ENCODE measurements at places on chromosomes 6 and 20.
A peak's percentile ranks its signal among the peaks of the same experiment; 100 is the strongest.

- peak; percentile 73 for DNase-seq
These were observed 15.4 kb upstream of the TRIB3 start for GRCh38 chr20:364905-365794.

DNA sequence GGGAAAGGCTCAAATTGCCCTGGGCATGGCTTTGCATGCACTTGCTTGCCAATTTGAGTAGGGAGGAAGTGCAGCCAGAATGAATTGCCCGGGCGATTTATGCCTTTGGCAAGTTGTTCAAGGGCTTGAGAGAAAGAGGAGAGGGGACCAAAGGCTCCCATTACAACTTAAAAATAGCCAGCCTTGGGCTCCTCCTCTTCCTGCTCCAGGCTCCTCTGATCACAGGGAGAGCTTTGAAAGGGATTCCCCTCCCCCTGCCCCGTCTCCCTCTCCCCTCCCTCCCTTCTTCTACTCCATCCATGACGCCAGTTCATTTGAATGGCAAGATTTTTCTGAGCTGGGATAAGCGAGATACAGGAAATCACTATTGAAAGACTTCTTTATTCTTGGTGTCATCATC lies 304.9 kb upstream of the JAG1 start:
- DNase-seq = no peak

- DNase-seq = no peak
These were observed 6.7 kb upstream of the SYNJ2 start for GRCh38 chr6:157974967-157975366.

DNA sequence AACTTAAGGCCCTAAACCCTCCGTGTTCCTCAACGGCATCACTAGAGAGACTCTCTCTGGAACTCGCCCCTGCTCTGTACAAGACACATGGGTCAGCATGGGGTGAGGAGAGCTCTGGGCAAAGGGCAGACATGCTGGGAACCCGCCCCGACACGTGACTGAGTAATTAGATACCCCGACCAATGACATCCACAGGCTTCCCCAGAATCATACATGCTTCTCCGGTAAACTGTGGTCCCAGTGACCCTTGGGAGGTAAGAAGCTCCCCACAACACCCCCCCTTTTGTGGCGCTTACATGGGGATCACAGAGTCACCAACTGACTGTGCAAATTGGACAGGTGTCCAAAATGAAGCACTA lies 31.7 kb upstream of the RPS6KA2 start:
- DNase-seq = no peak

DNA sequence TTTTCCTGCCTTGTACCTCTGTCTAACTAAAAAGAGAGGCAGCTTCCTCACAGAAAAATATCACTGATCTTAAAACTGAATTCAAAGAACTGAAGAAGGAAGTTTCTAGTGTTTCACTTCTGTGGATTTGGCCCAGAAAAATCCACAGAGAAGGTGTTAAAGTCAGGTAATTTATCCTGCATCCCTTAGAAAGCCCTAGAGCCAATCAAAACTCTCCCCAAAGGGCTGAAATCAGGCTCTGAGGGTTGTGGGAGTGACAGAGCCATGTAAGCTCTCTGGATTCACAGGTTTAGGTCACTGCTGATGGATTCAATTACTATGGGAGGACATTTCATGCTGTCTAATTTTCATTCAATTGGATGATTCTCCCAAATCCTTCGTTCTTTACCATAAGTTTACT lies 152.3 kb downstream of the OR2B2 start:
- DNase-seq = no peak

DNA sequence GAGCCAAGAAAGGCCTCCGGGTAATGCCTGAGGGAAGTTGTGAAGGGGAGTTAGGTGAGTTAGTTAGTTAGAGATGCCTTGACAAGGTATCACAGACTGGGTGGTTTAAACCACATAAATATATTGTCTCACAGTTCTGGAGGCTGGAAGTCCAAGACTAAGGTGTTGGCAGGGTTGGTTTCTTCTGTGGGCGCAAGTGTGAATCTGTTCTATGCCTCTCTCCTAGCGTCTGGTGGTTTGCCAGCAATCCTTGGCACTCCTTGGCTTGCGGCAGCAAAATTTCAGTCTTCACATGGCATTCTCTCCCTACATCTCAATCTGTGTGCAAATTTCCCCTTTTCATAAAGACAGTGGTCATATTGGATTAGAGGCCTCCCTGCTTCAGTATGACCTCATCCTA lies 29.7 kb upstream of the RANBP9 start:
- no peak for DNase-seq

DNA sequence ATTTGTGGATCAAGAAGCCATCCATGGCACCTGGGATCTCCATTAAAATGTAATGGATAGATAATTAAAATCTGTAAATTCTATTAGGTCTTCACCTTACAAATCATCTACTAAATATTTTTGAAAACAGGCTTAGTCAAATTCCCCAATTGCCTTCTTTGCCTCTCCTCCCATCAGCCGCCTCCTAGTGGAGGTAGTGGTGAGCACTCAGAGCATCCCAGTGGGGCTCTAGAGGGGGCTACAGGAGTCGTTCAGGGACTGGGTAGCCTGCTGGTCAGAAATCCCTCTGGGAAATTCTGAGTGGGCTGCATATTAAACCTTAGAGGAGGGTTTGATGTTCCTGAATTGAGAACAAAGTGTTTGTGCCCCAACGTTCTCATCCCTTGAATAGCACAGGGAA lies 20.8 kb upstream of the PAX1 start:
- DNase-seq = no peak

DNA sequence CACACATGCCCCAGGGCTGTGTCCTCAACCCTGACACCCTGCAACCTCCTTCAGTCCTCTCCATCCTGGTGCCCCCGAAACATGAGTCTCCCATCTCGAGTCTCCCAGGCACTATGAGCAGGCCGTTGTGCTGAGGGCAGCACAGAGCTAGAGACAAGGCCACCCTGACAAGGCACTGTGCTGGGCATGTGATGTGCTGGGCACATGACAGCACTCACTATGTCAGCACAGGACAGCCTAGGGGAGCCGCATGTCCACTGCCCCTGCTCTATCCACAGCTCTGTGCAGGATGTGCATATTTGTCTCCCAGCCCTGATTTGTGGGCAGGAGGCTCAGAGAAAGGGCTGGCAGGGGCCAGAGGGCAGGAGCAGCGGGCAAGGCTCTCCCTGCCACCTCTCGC lies 362.1 kb upstream of the AGPAT4 start:
- no peak for DNase-seq

DNA sequence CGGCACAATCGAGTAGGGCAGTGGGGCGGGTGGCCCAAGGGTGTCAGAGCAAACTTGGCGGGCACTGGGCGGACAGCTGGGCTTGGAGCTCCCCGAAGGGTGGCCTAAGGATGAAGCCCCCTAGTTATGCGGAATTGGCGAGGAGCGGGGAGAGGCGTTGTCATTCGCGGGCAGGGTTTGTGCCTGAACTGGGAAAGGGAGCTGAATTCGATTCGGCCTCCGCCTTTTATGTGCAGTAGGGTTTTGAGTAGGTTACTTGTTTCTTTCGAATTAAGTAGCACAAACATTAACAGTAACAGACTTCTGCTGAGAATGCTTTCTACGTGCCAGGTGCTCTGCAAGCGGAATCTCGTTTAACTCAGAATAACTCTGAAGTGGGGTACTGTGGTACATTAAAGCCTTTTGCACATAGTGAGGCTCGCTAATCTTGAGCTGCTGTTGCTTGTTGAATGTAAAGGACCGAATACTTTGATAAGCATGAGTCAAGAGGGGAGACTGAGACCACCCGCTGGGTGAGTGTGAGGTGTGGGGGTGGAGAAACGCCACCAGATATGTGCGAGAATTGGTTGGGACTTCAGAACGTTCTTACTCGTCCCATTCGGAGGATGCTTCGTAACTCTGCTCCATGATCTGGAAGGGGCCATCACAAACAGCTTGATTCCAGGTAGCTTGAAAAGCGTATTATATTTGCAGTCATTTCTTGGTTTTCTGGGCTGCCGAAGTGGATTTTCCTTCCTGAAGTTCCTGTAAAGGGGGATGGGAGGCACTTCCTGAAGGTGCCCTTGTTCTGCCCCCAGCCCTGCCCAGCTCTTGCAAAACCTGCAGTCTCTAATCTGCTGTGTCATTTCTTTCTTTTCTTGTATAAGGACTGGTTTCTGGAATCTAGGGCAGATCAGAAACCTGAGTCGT lies 833 bp downstream of the RAB5IF start:
- DNase-seq = peak; percentile 61

DNA sequence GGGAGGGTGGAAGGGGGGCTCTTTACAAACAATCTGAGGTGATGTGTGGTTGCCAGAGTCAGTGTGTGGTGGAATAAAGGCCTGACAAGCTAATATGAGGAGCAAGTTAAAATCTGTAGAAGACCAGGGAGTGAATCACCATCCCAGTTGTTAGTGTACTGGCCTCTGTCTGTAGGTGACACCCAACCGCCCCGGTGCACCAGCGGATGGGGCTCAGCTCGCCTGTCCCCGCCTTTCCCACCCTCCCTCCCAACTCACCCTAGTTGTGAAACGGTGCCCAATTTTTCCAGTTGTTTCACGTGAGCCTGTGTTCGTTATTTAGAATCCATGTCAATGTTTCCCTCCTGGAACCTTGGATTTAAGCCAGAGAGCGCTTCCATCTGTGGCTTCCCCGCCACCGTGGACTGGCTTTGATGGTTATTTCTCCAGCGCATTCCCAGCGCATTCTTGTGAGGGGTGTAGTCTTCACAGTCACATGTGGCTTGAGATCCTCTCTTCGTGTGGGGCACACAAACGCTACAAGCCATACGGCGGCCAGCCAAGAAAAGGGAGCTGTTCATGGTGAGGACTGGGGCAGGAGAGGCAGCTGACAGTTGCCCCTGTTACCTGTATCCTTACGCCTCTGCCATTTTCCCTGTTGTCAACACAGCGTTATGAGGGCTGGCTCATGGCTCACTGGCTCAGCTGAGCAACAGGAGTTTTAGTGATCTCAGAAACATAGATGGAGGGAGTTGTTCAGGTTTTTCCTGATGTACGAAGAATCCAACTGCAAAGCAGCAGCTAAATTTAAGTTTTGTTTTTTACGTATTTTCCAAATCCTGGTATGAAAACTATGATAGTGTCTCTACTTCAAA lies 137.6 kb downstream of the ZDHHC14 start:
- no peak for DNase-seq

DNA sequence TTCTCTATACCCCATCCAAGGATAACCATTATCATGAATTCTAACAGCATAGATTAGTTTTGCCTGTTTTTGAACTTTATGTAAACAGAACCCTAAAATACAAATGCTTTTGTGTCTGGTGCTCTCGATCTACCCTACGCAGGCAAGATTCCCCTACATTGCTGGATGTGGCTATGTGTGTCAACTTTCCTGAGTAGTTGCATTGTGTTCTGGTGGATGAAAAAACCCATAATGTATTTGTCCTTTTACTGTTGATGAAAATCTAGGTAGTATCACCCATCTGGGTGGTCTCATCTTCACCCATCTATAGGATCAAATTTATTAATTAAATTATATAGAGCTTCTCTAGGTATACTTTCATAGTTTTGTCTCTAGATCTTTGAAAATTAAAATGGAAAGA lies 211.7 kb downstream of the ANKRD60 start:
- DNase-seq = no peak

GRCh38 chr6:26372308-26373144 lies 7.5 kb downstream of the BTN3A2 start:
- DNase-seq = no peak

DNA sequence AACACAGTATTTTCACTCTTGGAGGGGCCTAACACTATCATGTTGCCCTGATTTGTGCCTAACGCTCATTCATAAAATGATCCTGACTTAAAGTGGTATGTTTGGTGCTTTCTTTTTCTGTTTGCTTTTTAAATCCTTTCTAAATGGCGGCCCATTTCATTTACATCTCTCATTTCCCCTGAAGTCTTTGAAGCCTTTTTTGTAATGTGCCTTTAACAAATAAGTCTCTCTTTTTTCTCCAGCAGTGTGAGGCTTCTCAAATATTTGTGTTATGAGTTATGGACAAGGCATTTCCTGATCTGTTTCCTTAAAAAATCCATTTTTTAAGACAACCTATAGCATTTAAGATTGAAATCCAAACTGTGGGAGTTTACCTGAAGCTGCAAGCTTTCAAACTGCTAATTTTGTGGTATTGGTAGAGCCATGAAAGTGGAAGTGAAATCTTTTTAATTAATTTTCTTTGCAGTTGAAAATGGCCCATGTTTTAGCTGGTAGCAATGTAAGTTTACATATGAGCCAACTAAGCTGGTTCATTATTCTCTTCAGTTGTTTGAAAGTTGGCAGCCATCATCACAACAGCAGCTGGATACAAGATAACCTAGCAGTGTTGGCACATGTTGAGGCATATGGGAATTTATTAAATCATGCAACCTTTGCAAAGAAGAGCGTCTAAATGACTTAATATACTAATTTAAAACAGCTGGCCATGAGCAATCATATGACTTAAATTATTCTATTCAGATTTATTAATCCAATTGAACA lies 469.7 kb downstream of the CDKAL1 start:
- no peak for DNase-seq

DNA sequence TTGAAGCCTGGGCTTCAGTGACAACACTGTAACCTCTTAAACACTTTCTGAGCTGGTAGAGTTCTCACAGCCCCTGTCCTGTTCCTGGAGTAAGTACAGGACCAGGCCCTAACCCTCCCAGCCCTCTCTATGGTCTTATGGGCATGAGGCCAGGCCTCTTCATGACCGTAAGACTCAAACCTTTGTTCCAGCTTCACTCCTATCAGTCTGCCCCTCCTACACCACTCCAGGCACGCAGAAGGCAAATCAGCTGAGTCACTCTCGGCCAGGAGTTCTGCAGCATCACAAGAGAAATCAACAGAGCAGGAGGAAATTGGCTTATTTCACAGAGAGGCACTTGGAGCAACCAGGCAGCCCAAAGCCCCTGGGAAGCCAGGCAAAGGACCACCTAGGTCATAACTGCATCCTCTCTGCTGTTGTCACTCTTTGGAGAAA lies 25.3 kb upstream of the CHD6 start:
- no peak for DNase-seq

DNA sequence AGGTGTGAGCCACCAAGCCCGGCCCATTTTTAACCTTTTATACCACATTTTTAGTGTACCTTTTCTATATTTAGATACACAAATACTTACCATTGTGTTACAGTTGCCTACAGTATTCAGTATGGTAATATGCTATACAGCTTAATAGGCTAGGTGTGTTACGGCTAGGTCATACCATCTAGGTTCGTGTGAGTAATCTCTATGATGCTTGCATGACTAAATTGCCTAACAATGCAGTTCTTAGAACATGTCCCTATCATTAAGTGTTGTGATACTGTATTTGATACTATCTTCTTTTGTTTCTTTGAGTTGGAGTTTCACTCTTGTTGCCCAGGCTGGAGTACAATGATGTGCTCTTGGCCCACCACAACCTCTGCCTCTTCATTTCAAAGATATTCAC lies 387.7 kb upstream of the SASH1 start:
- no peak for DNase-seq

- no peak for DNase-seq
These were observed 122.3 kb downstream of the NKAIN2 start for GRCh38 chr6:123925842-123926399.
